Hematopoietic multipotent progenitor cell treated with erythropoietin and hydrocortisone succinate and interleukin-3 and kit ligand, for 4 days (in vitro differentiated cells): ENCODE measurements at places on chromosomes 3 and 15.

- no peak for DNase-seq
These were observed 279.3 kb upstream of the RASGRP1 start for GRCh38 chr15:38843736-38844590.

DNA sequence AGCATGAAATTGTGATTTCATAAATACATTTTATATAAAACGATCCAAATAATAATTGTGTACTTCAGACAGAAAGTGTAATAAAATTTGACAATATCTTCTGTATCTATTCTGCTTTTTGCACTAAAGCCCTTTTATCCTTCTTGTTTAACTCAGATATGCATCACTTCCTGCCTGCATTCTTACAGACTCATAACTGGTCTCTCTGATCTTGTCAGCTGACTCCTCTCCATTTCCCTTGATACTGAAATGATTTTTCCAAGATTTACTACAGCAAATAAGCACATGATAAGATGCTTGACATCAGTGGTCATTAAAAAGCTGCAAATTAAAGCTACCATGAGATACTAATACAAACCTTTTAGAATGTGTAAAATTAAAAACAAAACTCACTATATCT, 25.3 kb upstream of the SI start:
- no peak for DNase-seq

GRCh38 chr3:49747792-49748480, 24.2 kb upstream of the GMPPB start:
- DNase-seq: no peak

GRCh38 chr15:60967728-60968127, 261.4 kb downstream of the RORA start:
- DNase-seq: no peak

DNA sequence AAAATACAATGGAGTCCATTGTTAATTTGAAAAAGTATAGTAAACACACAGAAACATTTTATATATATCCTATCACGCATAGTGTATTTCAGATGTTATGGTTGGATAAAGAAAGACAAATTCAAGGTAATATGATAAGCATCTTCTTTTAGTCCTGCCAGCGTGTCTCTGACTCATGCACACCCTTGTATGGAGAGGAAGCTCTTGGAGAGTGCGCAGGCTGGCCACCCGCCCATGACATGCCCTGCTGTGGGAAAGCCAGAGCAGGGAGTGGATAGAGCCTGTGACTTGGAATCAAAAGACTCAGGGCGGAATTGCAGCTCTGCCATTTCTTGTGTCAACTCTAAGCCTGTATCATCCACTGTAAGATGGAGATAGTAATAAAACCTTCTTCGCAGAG, 23.0 kb upstream of the COPG1 start:
- peak; percentile 75 for DNase-seq

DNA sequence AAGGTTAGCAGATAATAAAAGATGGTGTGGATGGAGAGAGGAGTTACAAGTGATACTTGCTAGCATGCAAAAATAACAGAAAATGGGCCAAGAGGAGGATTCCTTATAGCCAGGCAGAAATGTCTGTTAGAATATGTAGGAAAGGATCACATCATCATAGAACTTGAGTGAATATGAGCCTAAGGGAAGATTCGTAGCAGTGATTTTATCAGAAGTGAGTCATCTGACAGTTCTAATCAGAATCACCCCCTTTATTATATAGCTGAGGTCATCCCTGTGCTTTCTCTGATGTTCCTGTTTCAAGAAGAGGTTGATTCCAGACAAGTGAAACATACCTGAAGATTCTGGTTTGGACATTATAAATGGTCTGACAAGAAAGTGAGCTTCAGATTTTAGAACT, 22.9 kb downstream of the EXOG start:
- DNase-seq: peak; percentile 11

DNA sequence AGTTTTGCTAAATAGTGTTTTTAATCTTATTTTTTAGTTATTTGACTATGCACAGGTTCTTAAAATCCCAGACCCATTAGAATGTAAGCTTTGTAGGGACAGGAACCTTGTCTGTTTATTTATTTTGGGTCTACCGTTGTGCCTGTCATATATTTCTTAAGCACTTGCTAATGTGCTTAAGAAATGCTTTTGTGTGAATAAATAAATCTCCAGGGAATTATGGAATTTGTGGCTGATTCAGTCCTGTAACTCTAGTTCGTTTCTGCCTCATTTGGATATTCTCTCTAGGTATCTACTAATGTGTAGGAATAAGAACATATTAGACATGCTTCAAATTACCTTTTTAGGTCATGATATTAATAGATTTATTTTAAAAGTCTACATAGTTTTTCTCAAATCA, 161.6 kb downstream of the LPP start:
- DNase-seq: no peak

GRCh38 chr3:113946831-113947230, 982 bp upstream of the ZDHHC23 start:
- no peak for DNase-seq

- DNase-seq: no peak
These were observed 138.5 kb downstream of the ARPP21 start for GRCh38 chr3:35777563-35778554.

DNA sequence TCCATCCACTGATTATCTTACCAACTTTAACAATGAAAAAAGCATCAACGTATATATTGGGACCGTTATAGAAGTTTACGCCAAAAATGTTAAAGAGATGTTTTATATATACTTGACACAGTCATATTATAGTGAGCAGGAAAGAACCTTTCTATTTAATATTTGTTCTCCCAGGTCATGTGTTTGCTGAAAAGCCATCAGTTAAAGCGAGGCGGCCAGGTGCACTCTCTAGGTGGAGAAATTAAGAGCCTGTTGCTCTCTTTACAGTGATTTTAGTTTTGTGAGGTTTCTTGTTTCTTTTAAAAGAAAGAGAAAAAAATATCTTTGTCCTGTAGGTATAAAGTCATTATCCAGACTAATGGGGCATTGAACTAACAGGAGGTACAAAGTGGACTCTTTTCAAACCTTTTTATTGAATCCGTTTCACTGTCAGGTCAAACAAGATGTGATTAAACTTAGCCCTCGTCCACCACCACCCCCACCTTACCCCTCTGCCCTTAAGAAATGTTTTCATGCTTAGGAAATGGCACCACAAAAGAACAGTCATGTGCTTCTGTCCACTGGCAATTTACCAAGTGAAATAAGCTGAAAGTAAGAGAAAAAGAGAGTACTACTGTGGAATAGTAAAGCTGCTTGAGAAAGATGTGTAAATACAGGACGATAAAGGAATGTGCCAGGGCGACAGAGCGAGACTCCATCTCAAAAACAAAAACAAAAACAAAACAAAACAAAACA, 279.9 kb downstream of the PTPRG start:
- DNase-seq: no peak

- peak; percentile 22 for DNase-seq
These were observed 92.6 kb upstream of the KCNMB2 start for GRCh38 chr3:178443634-178444033.

- no peak for DNase-seq
These were observed 54.1 kb downstream of the PLXNA1 start for GRCh38 chr3:127037021-127037400.

DNA sequence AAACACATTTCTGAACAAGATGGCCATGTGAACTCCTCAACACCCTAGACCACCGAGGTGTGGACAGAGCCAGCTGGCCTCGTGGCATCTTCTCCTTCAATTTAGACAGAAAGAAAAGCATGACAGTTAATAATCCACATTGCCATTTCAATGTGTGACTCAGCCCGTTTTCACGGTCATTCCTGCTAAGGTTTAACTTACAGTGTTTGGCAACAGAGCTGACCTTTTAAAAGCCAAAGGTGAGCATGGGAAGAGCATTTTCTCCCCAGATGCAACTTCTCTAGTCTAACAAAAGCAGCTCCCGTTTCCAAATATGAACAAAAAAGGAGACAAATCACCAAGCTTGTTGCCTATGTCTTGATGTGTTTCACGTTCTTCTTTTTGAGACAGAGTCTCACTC, 417.6 kb upstream of the WNT5A start:
- DNase-seq: no peak

DNA sequence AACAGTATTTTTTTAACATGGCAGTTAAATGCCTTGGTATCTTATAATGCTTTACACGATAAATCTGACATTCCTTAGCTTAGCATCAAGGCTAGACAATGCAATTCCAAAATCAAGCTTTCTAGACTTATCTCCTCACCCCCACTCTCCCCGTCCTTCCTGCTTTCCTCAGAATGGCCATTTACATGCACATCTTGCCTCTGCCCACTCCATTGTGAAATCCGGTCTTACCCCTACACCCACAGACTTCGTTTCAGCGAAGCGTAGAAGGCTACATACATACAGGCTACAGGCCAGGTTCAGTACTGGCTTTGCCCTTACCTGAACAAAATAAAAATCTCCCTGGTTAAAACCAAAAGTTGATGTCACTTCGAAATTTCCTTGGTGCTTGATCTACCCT, 58.6 kb upstream of the SLC12A8 start:
- DNase-seq: no peak

GRCh38 chr3:11077466-11077865, 76.8 kb upstream of the HRH1 start:
- DNase-seq: peak; percentile 34
